Umbilical cord (tissue), 2 donors: ENCODE measurements at places on chromosomes 13 and 19. TPM values are rescaled to one million over a fixed set of nuclear protein-coding genes. Genes with fewer than 3 reads are reported as not detected.

DNA sequence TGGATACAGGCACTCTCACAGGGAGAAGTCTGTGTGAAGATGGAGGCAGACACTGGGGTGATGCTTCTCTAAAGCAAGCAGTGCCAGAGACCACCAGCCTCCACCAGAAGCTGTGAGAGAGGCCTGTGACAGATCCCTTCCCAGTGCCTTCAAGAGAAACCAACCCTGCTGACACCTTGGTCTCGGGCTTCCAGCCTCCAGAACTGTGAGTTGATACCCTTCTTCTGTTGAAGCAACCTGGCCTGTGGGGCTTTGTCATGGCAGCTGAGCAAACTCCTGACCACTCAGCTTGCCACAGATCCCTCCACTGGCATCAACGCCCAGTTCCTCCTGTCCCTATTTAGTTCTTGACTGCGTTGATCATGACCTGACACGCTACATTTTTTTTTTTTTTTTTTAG is 29.0 kb downstream of the ELAVL1 start:
- DNase-seq: no peak

- no peak for DNase-seq
Observed at GRCh38 chr19:21566073-21566472, 60.7 kb downstream of the ZNF429 start.

GRCh38 chr19:1752757-1753728 is at the start of gene ONECUT3:
ONECUT3 (plus strand) TSS chr19:1753506; CDS start chr19:1753663, 157 bp downstream.
- no peak for DNase-seq

DNA sequence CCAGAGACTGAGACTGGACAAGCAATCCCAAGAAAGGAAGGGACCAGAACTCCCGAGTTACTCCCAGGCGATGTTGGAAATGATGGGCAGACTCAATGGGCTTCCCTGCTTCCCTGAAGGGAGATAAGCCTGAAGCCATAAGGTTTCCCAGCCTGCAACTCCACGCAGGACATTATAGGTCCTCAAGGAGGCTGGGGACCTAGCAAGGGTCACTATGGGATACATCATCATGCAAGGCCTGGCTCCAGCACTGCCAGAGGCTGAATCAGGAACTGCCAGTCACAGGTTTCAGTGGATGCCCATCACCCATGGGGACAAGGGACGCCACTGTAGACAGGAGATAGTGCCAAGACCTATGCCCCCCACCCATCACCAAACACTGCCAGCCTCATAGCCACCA is 338.7 kb downstream of the IRS2 start:
- no peak for DNase-seq

- no peak for DNase-seq
Observed at GRCh38 chr13:90542959-90543505, 804.5 kb upstream of the MIR17HG start.

GRCh38 chr19:40366697-40367561 is 18.4 kb downstream of the PLD3 start:
- peak; percentile 72 for DNase-seq

GRCh38 chr19:8835446-8835845 is 3.3 kb downstream of the MBD3L1 start:
- DNase-seq: no peak

DNA sequence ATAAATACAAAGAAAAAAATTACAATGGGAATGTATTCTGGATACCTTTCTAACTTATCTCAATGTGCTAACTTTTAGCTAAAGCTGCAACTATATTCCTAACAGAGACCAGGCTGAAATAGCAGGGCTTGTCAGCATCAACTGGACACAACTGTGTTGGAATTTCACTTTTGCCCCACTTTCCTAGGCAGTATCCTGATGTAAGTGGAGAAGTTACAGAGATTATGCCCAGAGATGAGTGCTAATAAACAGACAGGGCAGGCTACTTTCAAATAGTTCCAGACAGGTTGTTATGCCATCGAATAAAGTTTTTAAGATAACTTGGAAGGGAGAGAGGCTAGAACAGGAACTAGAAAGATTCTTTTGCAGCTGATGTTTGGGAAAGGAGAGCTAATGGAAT is 201.9 kb downstream of the KCTD12 start:
- peak; percentile 50 for DNase-seq

GRCh38 chr13:113145496-113145895 is 13.0 kb upstream of the PROZ start:
- DNase-seq: no peak

DNA sequence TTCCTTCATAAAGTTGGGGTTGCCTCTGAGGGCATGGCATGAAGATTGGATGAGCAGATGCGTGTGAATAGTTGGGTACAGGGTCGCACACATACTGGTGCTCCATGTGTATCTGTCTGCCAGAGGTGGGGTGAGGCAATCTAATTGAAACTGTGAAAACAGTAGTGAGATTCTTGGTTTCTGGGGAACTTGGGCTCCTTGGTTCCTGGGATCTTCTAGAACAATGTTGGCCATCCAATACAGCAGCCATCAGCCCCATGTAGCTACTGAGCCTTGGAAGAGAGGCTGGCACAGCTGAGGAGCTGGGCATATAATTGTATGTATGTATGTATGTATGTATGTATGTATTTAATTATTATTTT is 616 bp downstream of the FCHO1 start:
- DNase-seq: no peak

DNA sequence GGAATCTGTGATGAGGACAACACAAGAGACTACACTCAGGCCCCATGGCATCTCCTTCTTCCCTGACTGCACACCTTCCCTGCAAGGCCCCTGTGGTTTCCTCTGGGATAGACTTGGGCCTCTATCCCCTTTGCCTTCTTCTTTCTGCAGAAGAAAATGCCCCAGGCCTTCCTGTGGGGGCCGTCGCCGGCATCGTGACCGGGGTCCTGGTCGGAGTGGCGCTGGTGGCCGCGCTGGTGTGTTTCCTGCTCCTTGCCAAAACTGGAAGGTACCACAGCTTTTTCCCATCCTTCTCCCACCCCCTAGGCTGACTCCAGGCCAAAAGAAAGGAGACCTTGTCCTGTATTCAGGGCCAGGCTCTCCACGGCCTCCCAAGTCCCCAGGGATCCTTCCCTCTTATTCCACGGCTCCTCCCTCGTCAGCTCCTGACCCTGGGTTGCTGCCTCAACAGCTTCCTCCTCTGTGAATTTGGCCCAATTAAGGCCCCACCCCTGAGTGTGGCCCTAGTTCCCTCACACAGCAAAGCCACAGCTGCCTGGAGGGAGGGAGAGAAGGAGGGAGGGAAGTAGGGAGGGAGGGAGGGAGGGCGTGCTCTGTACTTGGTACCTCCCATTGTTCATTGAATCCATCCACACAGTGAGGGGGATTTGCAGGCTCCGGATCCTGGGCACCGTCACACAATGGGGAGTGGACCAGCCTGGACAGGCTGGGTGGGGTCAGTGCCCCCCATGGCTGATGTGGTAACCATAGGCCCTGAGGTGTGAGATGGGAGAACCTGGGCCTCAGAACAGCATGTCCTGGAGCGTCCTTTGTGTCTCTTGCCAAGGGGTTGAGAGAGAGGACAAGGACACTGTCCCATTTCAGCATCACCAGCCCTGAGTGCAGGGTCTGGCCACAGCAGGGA is 12.5 kb downstream of the CEACAM3 start:
- DNase-seq: no peak

GRCh38 chr13:98665638-98665995 is 86.9 kb downstream of the SLC15A1 start:
- no peak for DNase-seq

DNA sequence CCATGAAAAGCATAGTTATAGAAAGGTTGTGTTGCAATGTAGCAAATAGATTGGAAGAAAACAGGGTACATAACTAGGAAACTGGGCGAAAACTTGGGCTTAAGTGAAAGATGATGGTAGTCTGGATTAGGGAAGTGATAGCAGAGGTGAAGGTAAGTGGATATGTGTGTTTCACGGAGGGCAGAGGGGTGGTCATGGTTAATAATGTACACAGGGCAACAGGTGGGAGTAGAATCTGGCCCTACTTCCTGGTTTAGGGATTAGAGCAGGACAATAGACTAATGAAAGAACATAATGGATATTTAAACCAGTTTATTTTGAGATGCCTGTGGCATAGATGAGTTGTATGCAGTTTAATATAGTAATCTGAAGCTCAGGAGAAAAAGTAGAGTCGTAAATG is 257.3 kb upstream of the SPRY2 start:
- no peak for DNase-seq

- peak; percentile 12 for DNase-seq
Observed at GRCh38 chr13:106919133-106919532, 351.2 kb upstream of the ARGLU1 start.

GRCh38 chr13:108272333-108272732 is 2.8 kb downstream of the TNFSF13B start:
- DNase-seq: no peak

DNA sequence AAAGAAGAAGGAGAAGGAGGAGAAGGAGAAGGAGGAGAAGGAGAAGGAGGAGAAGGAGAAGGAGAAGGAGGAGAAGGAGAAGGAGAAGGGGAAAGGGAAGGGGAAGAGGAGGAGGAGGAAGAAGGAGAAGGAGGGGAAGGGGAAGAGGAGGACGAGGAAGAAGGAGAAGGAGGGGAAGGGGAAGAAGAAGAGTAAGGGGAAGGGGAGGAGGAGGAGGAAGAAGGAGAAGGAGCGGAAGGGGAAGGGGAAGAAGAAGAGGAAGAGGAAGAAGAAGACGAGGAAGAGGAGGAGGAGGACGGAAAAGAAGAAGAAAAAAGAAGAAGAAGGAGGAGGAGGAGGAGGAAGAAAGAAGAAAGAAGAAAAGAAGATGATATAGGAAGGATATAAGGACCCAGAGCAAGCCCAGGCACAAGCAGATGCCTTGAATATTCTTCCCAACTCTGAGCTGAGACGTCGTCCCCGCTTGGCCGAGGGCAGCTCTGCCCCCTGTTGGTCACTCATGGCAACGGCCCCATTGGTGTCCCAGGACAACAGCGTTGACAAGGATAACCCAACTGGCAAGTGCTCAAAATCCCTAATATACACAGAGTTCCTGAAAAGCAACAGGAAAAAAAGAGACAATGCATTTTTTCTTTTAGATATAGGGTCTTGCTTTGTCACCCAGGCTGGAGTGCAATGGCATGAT is 30.6 kb upstream of the IGSF23 start:
- DNase-seq: no peak

- peak; percentile 86 for DNase-seq
Observed at GRCh38 chr13:47117268-47117667, 220.4 kb upstream of the HTR2A start.

DNA sequence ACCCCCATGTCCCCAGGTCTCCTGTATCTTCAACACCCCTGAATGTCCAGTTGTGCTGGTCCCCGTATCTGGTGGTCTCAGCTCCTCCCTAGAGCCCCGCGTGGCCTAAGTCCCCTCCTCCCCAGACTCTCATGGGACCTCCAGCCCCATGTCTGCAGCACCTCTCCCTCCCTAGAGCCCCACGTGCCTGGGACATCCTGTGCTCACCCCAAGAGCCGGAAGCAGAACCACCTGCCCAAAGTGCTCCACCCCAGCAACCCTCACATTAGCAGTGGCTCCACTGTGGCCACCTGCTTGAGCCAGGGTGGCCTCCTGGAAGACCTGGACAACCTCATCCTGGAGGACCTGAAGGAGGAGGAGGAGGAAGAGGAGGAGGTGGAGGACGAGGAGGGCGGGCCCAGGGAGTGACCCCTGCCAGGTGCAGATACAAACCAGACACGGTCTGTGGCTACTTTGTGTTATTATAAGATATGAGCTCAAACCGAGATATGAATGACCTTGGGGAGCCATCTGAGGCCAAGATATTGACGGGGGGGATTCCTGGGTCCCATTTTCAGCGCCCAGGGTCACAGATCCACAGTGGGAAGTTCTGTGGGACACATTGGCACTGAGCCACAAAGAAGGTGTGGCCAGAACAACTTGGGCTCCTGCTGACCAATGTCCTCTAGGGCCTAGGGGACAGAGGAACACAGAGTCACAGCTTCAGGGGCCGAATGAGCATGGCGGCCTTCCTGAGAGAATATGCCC is 6.0 kb downstream of the SHFL start:
- no peak for DNase-seq

GRCh38 chr13:102170305-102170704 is 231.5 kb downstream of the FGF14 start:
- DNase-seq: no peak

DNA sequence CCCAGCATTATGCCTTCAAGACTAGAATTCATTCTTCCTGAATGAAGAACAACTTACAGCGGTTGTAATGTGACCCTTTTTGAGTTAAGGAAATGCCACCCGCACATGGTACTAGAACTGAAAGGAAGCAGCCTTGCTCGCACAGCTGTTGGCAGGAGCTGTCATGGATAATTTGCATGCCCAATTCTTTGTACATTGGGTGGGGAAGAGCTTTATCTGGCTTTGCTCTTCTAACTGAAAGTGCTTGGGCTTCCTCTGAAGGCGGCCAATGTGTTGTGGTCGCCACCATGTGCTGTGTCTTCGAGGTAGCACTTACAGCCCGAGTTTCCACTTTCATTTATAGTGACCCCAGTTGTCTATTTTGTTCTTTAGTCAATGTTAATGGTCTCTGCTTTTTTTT is 3.4 kb downstream of the CCNE1 start:
- no peak for DNase-seq

GRCh38 chr13:67235265-67235664 is 5.1 kb upstream of the PCDH9 start:
- DNase-seq: no peak

DNA sequence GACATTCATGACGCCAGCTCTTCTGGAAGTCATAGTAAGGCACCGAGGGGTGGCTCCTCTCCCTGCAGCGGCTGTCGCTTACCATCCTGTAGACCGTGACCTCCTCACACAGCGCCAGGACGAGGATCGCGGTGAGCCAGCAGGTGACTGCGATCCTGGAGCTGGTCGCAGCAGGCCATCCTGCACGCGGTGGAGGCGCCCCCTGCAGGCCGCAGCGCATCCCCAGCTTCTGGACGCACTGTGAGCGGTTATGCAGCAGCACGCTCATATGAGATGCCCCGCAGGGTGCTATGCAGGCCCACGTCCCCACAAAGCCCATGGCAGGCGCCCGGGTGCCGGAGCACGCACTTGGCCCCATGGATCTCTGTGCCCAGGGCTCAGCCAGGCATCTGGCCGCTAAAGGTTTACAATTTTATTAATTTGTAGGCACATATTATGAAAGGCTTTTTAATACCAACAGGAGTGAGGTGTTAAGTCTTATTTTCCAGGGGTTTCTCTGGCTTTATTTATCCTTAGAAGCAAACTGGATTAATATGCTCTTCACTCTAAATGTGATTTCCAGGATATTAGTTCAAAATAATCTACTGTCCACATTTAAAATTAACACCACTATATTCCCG is 35.6 kb upstream of the PSPC1 start:
- DNase-seq: no peak

GRCh38 chr19:42443944-42444398 is 1.2 kb upstream of the CXCL17 start:
- no peak for DNase-seq

GRCh38 chr19:35949131-35949530 is 13.0 kb downstream of the LRFN3 start:
- DNase-seq: no peak

GRCh38 chr19:16876904-16877361 is 11.9 kb upstream of the F2RL3 start:
- DNase-seq: no peak

GAPDHS gene
- not detected for total RNA-seq

SIGLEC9 gene
- total RNA-seq: 2.2 TPM

SLC10A2 gene
- total RNA-seq: 5.1 TPM

ATXN8OS gene
- 2.6 TPM for total RNA-seq

NOSIP gene
- 52.0 TPM for total RNA-seq

OR7C1 gene
- total RNA-seq: 6.3 TPM

NCAN gene
- 0.72 TPM for total RNA-seq

CASP14 gene
- total RNA-seq: 0.48 TPM

SGCG gene
- 3.1 TPM for total RNA-seq

UBE2L5 gene
- total RNA-seq: not detected

PDX1 gene
- 2.6 TPM for total RNA-seq

SSC5D gene
- 67.9 TPM for total RNA-seq

ZNF491 gene
- total RNA-seq: 3.1 TPM
